Thyroid gland (tissue), 4 donors: ENCODE measurements at places on chromosomes 5 and 9. TPM values are rescaled to one million over a fixed set of nuclear protein-coding genes. Genes with fewer than 3 reads are reported as not detected.

GRCh38 chr5:53161876-53162275 lies 52.3 kb upstream of the MOCS2 start:
- H3K4me1 ChIP-seq, result peaks cover 10% of the 10 kb centered on the region
- no peaks in the 10 kb centered on the region for H3K36me3 ChIP-seq
- no peak overlapping the region for H3K4me3 ChIP-seq
- no peak for DNase-seq
- no peaks in the 10 kb centered on the region for H3K27me3 ChIP-seq

DNA sequence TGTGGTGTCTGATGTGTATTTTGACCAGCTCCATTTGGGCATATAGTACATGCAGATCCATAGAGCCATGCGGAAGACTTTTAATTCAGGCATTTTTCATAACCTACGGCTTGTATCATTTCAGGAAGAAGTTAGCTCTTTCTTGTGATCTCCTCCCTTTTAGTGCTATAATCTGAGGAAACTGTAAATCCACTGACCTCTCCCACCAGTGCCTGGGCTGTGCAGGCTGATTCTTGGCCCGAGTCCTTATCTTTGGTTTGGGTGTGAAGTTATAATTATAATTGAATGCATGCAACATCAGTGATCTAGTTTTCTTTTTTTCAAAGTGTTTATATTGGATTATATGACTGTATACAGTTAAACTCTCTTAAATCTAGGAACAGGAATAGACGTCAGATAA lies 247.9 kb downstream of the PCSK5 start:
- no peaks in the 10 kb centered on the region for H3K36me3 ChIP-seq
- no peaks in the 10 kb centered on the region for H3K27me3 ChIP-seq
- H3K4me3 ChIP-seq, result no peak overlapping the region
- H3K4me1 ChIP-seq, result no peaks in the 10 kb centered on the region

- no peak for DNase-seq
- H3K4me1 ChIP-seq, result peaks cover 22% of the 10 kb centered on the region
- H3K36me3 ChIP-seq, result no peaks in the 10 kb centered on the region
- H3K4me3 ChIP-seq, result no peak overlapping the region
- no peak overlapping the region for H3K27ac ChIP-seq
These were observed 44.4 kb downstream of the FNBP1 start for GRCh38 chr9:129998491-129999140.

PRDM9 gene
- total RNA-seq, result not detected

GRCh38 chr5:158634714-158635113 lies 465.0 kb downstream of the EBF1 start:
- no peaks in the 10 kb centered on the region for H3K27me3 ChIP-seq
- H3K27ac ChIP-seq, result no peak overlapping the region
- H3K4me1 ChIP-seq, result no peaks in the 10 kb centered on the region
- H3K4me3 ChIP-seq, result no peak overlapping the region
- no peaks in the 10 kb centered on the region for H3K36me3 ChIP-seq
- no peak for DNase-seq

DNA sequence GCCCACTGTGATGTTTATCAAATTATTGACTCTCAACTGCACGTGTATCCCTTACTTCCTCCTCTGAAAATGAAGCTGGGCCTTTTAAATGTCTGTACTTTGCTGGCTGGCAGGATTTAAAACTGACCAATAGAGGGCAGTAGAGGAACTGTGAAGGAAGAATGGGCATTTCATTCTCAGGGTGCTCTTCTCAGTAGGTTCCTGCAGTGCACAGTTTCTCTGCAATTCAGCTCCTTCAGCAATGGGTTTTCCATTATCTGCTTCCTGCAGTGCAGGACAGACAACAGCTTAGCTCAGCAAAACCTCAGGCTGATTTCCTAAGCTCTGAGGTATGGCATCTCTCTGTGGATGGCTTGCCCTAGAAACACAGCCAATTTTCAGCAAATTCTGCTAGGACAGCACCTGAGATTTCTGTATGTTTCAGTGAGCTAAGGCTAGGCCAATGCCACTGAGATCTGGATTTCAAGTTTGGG lies 298.4 kb upstream of the PRDM9 start:
- DNase-seq, result no peak
- H3K27me3 ChIP-seq, result no peaks in the 10 kb centered on the region
- no peak overlapping the region for H3K4me3 ChIP-seq
- no peak overlapping the region for H3K27ac ChIP-seq
- no peaks in the 10 kb centered on the region for H3K4me1 ChIP-seq

- H3K4me1 ChIP-seq, result no peaks in the 10 kb centered on the region
- no peak overlapping the region for H3K27ac ChIP-seq
- H3K4me3 ChIP-seq, result peak overlapping the region; percentile 6
- peak; percentile 36 for DNase-seq
- H3K36me3 ChIP-seq, result no peaks in the 10 kb centered on the region
These were observed 43.5 kb upstream of the TCF7 start for GRCh38 chr5:134070725-134071613.

DNA sequence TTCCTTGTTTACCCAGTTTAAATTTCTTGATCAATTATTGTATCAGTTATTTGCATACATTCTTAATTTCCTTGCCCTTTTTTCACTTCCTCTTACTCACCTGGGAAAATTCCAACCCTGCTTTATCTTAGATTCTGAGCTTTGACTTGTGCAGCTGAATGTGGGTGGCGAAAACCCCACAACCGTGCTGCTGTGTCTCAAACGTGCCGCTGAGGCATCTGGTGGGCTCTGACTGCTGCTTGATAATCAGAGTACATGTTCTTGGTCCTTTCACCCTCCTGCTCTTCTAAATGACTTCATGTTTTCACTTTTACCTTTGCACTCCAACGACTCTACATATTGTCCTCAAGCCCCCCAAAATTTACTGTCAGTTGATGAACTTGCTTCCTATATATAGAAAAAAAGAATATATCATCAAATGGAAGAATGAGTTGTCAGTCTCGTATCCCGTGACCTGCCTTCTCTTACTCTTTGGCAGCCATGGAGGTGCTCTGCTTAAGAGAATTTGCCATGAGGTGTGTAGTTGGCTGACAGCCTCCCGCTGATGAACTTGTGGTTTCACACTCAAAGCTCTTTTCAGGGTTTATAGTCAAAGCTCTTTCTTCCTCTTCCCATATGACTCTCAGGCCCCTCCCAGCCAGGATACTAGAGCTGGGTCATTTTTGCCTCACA lies 14.0 kb upstream of the JAK2 start:
- DNase-seq, result no peak
- no peaks in the 10 kb centered on the region for H3K36me3 ChIP-seq
- H3K27ac ChIP-seq, result no peak overlapping the region
- H3K27me3 ChIP-seq, result no peaks in the 10 kb centered on the region
- H3K4me1 ChIP-seq, result no peaks in the 10 kb centered on the region

GRCh38 chr5:129658801-129659200 lies 89.1 kb upstream of the MINAR2 start:
- H3K27ac ChIP-seq, result no peak overlapping the region
- no peaks in the 10 kb centered on the region for H3K27me3 ChIP-seq
- H3K4me3 ChIP-seq, result no peak overlapping the region

GRCh38 chr5:6251565-6252102 lies 126.7 kb downstream of the MED10 start:
- H3K4me3 ChIP-seq, result no peak overlapping the region
- H3K27me3 ChIP-seq, result no peaks in the 10 kb centered on the region
- H3K36me3 ChIP-seq, result no peaks in the 10 kb centered on the region
- H3K27ac ChIP-seq, result no peak overlapping the region
- no peaks in the 10 kb centered on the region for H3K4me1 ChIP-seq
- DNase-seq, result no peak

DNA sequence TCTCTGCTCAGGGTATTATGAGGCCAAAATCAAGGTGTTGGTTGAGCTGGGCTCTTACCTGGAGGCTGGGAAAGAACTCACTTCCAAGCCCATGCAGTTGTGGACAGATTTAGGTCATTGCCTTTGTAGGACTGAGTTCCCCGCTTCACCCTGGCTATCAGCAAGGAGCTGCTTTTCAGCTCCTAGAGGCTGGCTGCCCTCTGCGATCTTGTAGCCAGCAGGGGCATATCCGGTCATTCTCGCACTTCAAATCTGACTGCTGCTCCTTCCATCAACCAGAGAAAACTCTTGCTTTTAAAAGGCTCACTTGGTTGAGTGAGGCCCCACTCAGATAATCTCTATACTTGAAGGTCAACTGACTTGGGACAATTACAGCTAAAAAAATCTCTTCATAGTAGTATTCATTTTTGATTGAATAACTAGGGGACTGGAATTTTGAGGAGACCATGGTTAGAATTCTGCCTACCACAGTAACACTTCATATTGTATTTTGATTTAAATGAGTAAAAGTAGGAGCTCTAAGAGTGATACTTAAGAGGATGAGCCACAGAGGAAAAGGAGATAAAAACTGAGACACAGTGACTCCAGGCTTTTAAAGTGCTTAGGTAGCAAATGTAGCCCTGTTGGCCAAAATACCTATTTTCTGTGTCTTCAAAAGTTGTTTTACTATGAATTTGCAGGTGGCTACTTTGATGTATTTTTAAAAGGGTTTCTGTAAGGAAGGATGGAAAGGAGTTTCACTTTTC lies 137.4 kb downstream of the CD180 start:
- no peaks in the 10 kb centered on the region for H3K27me3 ChIP-seq
- H3K36me3 ChIP-seq, result no peaks in the 10 kb centered on the region
- DNase-seq, result no peak
- H3K27ac ChIP-seq, result no peak overlapping the region
- no peaks in the 10 kb centered on the region for H3K4me1 ChIP-seq
- no peak overlapping the region for H3K4me3 ChIP-seq

- DNase-seq, result no peak
- H3K27ac ChIP-seq, result no peak overlapping the region
- H3K4me3 ChIP-seq, result no peak overlapping the region
- H3K36me3 ChIP-seq, result no peaks in the 10 kb centered on the region
- no peaks in the 10 kb centered on the region for H3K4me1 ChIP-seq
These were observed 837.2 kb downstream of the EFNA5 start for GRCh38 chr5:106833517-106833916.

GPR21 gene
- total RNA-seq, result 4.0 TPM

DNA sequence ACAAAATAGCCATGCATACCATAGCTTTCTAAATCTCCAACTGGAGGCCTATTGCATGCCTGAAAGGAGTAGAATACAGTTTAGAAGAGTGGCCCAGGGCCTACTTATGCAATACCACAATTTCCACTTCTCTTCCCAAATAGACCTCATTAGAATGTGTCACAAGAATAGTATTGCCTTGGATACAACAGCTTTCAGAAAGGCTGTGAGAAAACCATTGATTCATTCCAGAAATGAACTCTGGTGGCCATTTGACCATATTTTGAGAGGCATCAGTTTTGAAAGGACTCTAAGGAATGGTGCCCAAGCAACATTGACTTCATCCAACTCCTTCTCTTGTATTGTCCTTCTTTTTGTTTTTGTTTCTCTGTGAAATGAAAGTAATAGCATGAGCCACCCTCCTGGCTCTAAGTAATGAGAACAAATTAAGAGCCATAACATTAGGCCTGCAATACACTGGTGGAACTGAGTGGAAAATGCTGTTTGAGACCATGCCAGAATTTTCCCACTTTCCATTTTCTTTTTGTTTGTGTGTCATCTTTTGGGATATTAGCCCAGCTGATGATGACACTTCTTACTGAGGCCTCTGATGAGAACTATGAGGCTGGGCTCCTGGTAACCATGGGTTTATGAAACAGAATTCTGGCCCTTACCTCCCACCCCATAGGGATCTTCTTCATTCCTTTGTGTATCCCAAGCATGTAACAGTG lies 90.2 kb downstream of the TMEM174 start:
- H3K4me1 ChIP-seq, result no peaks in the 10 kb centered on the region
- no peak overlapping the region for H3K4me3 ChIP-seq
- H3K36me3 ChIP-seq, result no peaks in the 10 kb centered on the region

KCNV2 gene
- total RNA-seq, result not detected

SCAI gene
- 13.4 TPM for total RNA-seq

IL4 gene
- not detected for total RNA-seq

GRCh38 chr9:133691626-133692363 lies 46.4 kb downstream of the SARDH start:
- no peak overlapping the region for H3K27ac ChIP-seq
- no peaks in the 10 kb centered on the region for H3K4me1 ChIP-seq
- no peak overlapping the region for H3K4me3 ChIP-seq
- H3K36me3 ChIP-seq, result no peaks in the 10 kb centered on the region
- H3K27me3 ChIP-seq, result no peaks in the 10 kb centered on the region

SLIT3 gene
- 28.4 TPM for total RNA-seq

PCDHGA10 gene
- 8.9 TPM for total RNA-seq
